ENCODE measurements at places on chromosomes 3 and 15.

GRCh38 chr3:187257471-187257870 lies 34.1 kb downstream of the MASP1 start:
- no peak for DNase-seq

DNA sequence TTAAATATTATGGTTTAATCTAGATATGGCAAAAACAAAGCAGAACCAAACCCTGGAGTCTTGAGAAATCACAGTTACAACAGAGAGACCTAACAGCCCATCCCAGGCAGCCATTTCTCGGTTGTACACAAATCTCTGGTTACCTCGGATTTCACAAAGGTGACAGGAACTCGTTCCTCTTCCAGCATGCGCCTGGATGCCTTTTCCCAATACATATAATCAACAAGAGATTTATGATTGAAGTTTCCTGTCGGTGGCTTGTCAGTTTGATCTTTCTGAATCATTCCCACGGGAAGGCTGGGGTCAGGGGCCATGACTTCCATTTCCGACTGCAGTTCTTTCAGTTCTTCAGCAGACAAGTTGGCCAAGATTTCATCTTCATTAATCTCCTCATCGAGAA lies 445 bp downstream of the LMOD3 start:
- no peak for DNase-seq

- DNase-seq: no peak
These were observed 12.4 kb downstream of the AMIGO3 start for GRCh38 chr3:49707113-49707480.

GRCh38 chr3:150582620-150583019 lies 20.5 kb upstream of the SELENOT start:
- no peak for DNase-seq

- no peak for DNase-seq
These were observed 10.4 kb downstream of the TSPAN3 start for GRCh38 chr15:77060546-77060945.

GRCh38 chr15:80404057-80404760 lies at the start of gene ARNT2:
Gene ARNT2, plus strand, starts transcription at chr15:80404382. Its CDS starts 134 bp downstream, at chr15:80404516.
- DNase-seq: peak; percentile 22

GRCh38 chr3:66490984-66491383 lies 9.8 kb downstream of the LRIG1 start:
- no peak for DNase-seq

DNA sequence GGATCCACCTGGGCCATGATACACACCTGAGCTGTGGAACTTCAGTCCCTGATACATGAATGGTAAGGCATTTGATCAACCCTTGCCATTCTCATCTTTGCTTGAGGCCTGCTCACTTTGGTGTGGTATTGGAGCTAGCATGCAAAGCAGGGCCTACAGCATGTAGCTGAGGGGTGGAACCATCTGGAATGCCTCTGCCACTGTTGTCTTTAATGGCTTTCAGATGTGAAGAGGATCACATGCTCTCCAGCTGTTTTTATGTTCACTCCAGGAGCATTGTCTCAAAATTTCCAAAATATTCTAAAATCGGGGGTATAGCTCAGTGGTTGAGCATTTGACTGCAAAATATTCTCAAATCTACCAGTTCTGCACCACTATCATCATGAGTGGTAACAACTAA lies 64.4 kb upstream of the PHLDB2 start:
- DNase-seq: no peak

GRCh38 chr3:60989626-60990441 lies 261.4 kb downstream of the FHIT start:
- DNase-seq: no peak

DNA sequence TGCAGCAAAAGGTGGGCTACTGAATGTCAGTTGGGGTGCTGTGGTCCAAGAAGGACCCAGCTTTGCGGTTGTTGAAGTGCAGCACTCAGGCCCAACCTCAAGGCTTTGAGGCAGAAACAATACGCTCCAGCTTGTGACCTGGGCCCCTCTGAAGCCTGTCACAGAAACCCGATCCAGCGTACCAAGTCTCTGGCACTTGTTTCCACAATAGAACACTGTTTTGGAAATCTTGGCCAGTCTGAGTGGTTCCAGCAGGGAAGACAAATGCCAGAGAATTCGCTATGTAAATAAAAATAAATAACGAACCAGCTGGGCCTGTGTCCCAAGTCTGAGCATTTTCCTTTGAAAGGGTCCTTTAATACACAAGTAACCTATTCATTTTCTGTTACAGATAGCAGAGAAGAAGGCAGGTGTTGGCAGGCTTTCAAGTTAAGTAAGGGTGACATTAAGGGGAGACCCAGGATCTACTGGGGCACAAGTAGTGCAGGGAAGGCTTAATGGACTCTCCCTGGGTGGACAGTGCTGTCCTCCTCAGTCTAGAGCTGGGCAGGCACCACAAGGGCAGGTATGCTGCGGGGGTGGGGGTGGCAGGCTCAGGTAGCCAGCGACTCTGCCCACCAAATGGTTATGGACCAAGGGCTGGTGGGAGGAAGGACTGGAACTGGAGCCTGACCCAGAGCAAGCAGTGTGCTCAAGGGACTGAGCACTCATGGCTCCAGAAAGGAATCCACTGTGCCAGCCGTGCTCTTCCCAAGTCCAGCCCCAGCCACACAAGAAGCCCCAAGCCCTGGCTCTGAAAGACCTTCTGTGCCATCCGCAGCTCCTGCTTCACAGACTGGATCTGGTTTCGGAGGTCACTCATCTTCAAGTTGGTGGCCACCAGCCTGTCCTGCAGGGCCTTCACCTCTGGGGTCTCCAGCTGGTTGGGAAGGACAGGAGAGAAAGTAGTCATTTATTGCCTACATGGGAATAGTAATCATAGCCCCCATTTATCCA lies 26.3 kb downstream of the CCDC13 start:
- DNase-seq: peak; percentile 54

- no peak for DNase-seq
These were observed 123.0 kb downstream of the ASB7 start for GRCh38 chr15:100725121-100726069.

DNA sequence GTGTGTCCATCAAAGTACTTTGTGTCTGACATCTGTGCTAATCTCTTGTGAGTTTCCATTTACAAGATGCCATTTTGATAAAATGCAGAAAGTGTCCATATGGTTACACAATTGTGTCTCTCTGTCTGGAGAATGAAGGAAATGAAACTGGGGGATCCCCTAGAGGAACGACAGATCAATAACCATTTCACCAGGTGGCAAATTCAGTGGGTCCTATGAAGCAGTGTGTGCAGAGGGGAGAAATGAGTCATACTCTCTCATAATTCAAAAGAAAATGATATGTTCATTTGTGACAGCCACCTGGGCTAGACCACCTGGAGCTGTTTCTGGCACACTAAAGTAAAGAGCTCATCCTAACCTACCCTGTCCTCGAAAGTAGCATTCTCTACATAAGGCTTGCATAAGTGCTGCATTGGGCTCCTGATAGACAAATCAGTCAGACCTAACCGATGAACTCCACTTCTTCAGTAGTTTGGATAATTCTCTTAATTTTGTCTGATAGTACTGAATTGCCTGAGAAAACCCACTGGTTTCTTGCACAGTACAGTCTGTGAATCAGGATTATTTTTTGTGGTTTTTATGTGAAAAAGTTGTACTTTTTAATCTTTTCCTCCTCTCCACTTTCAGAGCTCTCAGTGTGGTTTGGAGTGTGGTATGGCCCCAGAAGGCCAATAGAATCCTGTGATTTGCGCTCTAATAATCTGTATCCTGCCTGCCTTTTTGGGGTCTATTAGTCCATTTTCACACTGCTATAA lies 10.3 kb upstream of the CD47 start:
- DNase-seq: no peak

GRCh38 chr3:8623741-8624140 lies 20.9 kb downstream of the SSUH2 start:
- no peak for DNase-seq

DNA sequence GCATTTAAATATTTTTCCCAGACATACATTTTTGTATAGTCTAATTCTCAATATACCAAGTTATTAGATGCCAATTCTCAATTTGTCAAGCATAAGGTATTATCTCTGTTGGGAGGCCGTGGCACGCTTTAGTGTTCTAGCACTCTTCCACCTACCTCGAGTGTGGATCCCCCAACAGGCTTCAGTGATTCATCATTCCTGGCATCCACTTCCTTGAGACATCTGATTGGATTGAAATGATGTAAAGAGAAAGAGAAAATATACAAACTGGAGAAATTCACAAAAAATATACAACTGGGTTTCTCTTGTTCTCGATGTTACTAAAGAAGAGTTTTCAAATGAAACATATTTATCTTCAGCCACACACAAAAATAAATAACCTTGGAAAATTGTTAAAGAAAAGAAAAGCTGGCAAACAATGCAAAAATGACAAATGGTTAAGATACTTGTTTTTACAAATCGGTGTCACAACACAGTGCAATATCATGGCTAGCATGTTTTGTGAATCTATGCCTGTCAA lies 218.0 kb upstream of the CDIN1 start:
- no peak for DNase-seq

GRCh38 chr3:124812291-124813265 lies 74.6 kb downstream of the ITGB5 start:
- DNase-seq: peak; percentile 90

DNA sequence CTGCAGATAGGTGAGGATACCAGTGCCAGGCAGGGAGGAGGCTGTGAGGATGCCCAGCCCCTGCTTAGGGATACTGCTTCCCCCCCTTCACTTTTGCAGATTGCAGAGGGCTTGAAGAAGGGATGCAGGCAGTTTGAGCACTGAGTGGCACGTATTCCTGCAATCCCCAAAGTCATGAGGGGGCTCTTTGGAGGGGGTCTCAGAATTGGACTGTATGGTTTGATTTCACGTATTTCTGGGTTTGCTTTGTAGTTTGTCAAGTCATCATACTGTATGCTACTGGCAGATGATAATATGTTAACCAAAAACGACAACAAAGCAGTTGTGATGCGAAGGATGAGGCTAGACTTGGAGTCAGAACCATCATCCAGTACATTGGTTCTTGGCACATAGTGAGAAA lies 28.1 kb downstream of the CHST14 start:
- no peak for DNase-seq

DNA sequence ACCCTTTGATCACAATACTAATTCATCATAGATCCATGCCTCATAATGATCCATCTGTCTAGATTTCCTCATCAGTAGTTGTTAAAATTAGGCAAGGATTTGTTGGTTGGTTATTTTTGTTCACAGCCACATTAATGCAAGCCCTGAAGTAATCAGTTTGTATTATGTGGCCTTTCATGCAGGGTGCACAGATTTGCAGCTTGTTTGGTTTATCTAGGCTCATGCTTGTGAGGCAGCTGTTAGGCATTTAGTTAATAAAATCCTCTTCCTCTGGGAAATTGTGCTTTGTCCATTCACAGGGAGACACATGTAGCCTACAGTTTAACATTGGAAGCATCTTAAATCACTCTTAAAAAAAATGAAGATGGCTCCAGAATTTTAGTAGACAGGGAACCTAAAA lies 162.8 kb upstream of the ZNF385D start:
- DNase-seq: no peak

- no peak for DNase-seq
These were observed 27.4 kb upstream of the FRMD5 start for GRCh38 chr15:44222478-44222877.

DNA sequence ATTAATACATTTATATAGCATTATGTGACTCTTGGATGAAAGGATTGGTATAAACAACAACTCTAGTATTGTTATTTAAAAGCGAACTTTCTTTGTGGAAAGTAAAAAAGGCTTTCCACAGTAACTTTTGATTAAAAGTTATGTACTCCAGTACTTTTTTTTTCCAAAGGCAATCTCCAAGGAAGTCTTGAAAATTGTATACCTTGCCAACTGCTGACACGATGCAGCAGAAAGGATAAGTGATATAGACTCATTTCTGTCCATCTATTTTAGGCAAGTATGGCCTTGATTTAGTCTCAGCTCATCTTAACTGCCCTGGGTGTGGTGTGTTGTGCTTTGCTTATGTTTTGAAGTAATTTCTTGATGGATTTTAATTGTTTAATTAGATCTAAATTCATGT lies 79.7 kb downstream of the OTOL1 start:
- DNase-seq: no peak

- DNase-seq: no peak
These were observed 3.6 kb downstream of the WHAMM start for GRCh38 chr15:82812994-82813393.

- DNase-seq: no peak
These were observed 2.6 kb downstream of the TIMMDC1 start for GRCh38 chr3:119500901-119501300.

DNA sequence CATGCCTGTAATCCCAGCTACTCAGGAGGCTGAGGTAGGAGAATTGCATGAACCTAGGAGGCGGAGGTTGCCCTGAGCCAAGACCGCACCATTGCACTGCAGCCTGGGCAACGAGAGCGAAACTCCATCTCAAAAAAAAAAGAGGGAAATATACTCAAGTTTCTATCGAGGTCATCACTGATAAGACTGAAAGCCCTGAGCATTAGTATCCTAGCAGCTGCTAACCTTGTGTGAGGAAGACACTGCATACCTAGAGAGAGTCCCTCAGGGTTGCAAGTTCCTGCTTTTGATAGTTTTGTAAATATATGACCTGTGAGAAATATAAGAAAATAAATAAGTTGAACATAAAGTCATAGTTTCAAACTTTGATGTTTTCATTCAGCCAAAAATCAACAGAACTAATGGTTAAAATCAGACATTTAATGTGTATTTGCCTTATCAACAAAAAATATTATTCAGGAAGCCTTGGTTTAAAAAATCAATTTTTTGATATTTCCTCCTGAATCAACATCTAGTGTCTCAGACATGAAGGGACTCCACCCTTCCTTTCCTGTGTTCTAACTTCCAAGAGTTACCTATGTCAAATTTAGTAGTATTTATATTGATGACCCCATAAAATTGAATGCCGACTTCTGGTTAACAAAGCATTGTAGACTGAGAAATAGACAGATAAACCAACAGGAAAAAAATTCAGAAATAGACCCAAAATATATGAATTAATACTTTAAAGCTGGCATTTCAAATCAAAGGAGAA lies 19.8 kb upstream of the USP3 start:
- DNase-seq: no peak

GRCh38 chr15:43412096-43412495 lies 41.2 kb downstream of the TUBGCP4 start:
- DNase-seq: no peak

DNA sequence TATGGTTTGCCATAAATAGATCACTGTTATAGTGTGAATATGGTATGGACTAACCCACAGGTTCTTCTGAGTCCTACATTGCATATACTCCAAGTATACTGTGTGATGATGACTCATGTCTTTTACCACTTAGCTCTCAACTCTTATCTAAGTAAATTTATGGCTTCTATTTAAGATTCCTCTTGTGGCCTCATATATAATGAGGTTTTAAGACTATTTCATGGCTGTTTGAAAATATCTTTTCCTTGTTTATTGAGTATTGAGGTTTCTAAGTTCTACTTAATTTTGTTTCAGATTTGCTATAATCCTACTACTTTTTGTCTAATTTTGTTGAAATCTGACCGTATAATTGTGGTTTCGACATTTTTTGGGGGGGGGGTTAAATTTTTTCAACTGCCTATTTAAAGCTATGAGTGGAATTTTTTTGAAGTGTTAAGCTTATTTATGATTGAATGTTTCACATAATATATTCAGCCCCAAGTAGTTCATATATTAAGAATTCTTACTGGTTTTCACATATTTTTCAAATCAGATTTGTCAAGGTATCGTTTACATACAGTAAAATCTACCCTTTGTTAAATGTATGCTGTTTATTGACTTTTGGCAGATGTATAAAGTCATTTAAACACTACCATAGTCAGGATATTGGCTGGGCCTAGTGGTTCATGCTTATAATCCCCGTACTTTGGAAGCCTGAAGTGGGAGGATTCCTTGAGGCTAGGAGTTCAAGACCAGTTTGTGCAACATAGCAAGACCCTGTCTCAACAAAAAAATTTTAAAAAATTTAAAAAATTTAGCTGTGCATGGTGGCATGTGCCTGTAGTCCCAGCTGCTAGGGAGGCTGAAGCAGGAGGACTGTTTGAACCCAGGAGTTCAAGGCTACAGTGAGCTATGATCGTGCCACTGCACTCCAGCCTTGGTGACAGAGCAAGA lies 11.7 kb downstream of the SLC25A36 start:
- no peak for DNase-seq
